ENCODE measurements at places on chromosomes 12 and 14.

- no peak for DNase-seq
These were observed 1252.6 kb downstream of the TMEM121 start for GRCh38 chr14:106778986-106779385.

DNA sequence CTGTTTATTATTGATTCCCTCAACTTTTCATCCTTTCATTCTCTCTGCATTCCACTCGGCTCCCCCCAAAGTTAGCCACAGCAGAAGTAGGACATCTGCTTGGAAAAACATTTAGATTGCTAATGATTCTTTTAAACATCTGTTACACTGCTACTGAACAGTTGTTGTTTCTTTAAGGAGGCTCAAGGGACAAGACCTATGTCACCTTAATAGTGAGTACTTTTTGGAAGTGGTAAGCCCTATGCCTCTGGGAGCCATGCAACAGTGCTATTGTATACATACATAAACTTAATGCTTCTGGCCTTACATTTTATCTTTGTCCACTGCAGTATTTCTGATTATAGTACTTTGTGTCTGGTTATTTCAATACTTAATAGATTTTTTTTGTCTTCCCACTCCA lies 628.2 kb upstream of the FOXG1 start:
- DNase-seq: no peak

DNA sequence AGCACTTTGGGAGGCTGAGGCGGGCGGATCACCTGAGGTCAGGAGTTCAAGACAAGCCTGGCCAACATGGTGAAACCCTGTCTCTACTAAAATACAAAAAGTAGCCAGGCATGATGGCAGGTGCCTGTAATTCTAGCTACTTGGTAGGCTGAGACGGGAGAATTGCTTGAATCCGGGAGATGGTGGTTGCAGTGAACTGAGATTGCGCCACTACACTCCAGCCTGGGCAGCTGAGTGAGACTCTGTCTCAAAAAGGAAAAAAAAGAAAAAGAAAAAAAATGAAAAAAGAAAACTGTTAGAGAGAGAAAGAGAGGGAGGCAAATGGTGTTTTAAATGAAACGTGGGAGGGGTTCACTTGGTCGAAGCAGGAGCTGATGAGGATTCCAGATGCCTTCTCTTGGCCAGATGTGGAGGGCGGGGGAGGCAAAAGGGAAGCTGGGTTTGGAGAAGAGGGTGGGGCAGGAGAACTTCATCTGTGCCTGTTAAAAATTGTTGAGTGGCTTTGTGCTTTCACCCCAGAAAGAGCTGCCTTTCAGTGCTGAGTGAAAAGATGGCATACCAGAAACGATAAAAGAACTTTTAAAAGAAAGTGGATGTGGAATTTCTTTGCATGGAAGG lies 1.1 kb downstream of the EMP1 start:
- DNase-seq: no peak

GRCh38 chr12:43099691-43100163 lies 452.3 kb downstream of the ADAMTS20 start:
- DNase-seq: no peak

- peak; percentile 39 for DNase-seq
These were observed 72.8 kb downstream of the IRF2BPL start for GRCh38 chr14:76955575-76956315.
